ENCODE measurements at places on chromosomes 3 and 15. TPM values are rescaled to one million over a fixed set of nuclear protein-coding genes. Genes with fewer than 3 reads are reported as not detected.

GRCh38 chr15:74889390-74889882 lies 406 bp upstream of the MPI start:
- DNase-seq, result peak; percentile 39

GRCh38 chr15:45784656-45785055 lies 149.8 kb downstream of the SQOR start:
- DNase-seq, result no peak

DNA sequence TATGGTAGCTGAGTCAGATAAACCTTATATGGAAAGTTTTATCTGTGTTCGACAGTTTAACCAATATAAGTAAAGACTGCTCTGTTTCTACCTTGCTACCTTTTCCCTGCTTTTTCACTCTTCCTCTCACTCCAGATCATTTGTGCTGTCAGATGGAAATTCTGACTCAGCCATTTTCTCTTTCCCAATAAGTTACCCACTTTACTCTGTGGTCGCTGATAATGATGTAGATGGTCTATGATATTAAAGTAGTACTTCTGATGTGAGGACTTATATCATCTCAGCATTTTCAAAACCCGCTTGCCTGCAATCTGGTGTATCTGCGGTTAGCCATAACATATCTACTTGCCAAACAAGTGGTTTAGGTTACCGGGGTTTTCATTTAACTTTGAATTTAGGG lies 15.0 kb upstream of the UTS2B start:
- no peak for DNase-seq

DNA sequence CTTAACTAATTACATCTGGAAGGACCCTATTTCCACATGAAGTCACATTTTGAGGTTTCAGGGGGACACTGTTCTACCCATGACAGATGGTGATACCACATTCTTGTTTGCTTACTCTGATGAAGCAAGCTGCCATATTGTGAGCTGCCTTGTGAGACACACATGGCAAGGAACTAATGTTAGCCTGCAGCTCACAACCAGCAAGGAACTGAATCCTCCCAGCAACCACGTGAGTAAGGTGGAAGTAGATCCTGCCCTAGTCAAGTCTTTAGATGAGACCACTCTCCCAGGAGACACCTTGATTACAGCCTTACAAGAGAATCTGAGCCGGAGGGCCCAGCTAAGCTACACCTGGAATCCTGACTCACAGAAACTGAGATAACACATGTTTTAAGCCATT lies 160.1 kb downstream of the PDE8A start:
- DNase-seq, result no peak

- no peak for DNase-seq
Measured at GRCh38 chr3:30567139-30567753, 39.2 kb upstream of the TGFBR2 start.

CCK gene
- not detected for total RNA-seq

KNG1 gene
- not detected for total RNA-seq

DNA sequence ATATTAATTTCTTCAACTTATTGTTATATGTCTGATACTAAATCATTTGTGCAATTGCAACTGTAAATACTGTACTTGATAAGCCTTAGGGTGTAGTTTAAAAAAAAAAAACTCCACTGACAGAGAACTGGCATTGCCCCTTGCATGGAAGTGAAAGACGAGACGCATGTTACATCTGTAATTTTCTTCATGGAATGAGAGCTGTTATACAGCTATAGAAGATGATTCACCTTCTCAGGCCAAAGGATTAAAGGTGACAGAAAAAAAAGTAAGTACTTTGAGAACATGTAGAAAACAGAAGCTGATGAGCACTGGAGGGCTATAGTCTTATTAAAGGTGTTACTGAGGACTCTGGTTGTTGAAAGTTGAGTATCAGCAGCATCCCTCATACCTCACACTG lies 16.1 kb downstream of the RYR3 start:
- DNase-seq, result no peak

- DNase-seq, result peak; percentile 98
Measured at GRCh38 chr3:10010878-10011465, 15.3 kb upstream of the FANCD2 start.

DNA sequence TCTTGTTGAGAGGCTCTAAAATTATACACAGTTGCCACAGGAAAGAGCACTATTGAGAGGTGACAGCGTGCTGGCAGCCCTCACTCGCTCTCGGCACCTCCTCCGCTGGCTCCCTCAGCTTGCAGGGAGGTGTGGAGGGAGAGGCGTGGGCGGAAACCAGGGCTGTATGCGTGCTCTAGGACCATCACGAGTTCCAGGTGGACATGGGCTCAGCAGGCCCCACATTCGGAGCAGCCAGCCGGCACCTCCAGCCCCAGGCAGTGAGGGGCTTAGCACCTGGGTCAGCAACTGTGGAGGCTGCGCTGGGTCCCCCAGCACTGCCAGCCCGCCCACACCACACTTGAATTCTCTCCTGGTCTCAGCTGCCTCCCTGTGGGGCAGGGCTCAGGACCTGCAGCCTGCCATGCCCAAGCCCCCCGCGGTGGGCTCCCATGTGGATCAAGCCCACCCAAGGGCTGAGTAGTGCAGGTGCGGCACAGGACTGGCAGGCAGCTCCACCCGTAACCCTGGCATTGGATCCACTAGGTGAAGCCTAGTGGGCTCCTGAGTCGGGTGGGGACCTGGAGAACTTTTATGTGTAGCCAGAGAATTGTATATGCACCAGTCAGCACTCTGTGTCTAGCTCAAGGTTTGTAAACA lies 460.6 kb upstream of the ALCAM start:
- DNase-seq, result no peak

BCL2A1 gene
- total RNA-seq, result 2.1 TPM

- no peak for DNase-seq
Measured at GRCh38 chr3:194274424-194275085, 76.6 kb downstream of the CPN2 start.

- DNase-seq, result no peak
Measured at GRCh38 chr3:57120451-57121174, 44.5 kb downstream of the IL17RD start.

- no peak for DNase-seq
Measured at GRCh38 chr15:52146776-52147175, 34.2 kb upstream of the BCL2L10 start.

MAP1A gene
- total RNA-seq, result 1.8 TPM

GRCh38 chr15:33778852-33779251 lies 189.4 kb upstream of the CHRM5 start:
- DNase-seq, result no peak

B3GNT5 gene
- total RNA-seq, result 6.9 TPM

- DNase-seq, result no peak
Measured at GRCh38 chr15:91860498-91860897, 7.0 kb downstream of the SLCO3A1 start.

DNA sequence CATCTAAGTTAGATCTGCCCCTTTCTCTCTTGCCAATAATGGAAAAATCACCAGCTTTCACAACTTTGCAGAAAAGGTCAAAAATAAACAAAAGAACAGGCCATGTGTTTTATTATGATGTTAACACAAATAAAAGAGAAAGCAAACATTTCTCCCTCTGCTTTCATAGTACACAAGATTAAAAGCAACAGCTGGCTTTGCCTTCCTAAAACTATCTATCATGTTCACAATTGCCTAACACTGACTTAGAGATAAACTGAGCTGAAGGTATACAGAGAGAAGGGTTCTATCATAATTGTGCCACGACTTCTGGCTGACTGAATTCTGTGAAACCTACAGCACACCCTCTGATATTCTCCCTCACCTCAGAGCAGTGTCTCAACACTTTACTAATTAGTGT lies 29.4 kb downstream of the AADAC start:
- no peak for DNase-seq

HCLS1 gene
- 45.8 TPM for total RNA-seq

DNA sequence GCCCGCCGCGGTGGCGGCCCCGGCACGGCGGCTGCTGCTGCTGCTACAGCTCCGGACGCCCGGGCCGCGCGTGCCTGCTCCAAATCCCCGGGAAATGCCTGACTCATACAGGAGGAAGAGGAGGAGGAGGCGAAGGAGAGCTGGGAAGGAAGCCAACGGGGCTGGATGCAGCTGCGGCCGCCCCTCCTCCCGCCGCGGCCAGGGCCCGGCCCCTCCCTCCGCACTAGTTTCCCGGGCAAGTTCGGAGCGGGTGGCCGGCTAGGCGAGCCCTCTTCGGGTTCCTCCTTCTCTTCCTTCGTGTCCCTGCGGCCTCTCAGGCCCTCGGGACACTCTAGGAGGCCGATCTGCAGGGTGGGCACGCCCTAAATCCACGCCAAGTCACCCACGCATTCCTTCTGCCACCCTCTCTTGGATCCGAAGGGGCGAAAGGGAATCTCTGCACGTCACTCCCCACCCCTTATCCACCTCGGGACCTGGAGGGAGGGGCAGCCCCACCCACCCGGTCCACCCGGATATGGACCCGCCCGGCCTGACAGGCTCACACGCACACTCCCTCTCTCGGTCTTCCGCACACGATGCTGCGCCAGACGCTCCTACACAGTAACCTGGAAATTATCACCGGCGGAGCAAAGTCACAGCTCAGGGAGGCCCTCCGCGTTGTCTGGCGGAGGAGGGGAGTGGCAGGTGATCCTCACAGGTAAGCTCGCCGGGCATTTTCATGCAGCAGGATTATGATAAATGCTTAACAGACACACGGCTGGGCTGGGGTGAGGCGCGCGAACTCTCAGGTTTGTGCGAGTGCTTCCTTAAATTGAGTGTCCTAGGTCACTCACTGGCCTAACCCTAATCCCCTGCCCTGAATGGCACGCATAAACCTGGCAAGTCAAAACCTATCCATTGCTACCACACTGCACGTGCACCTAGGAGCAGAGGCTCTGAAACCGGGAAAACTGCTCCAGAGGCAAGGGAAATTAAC lies at the start of the genes OSBPL10 and ZNF860:
OSBPL10 (minus strand) TSS at position 57 of the 976 bp plus-strand sequence. CDS start 83 bp downstream, outside the sequence.
ZNF860 (plus strand) TSS at position 545 of the 976 bp plus-strand sequence. CDS start 7,330 bp downstream, outside the sequence.
- DNase-seq, result peak; percentile 43

- DNase-seq, result no peak
Measured at GRCh38 chr15:98791046-98791701, 142.8 kb downstream of the IGF1R start.

GRCh38 chr3:30984855-30985749 lies 90.6 kb upstream of the GADL1 start:
- DNase-seq, result no peak

RGMA gene
- 5.7 TPM for total RNA-seq

GRCh38 chr15:62896969-62897486 lies 145.5 kb upstream of the TPM1 start:
- DNase-seq, result no peak

ZNF860 gene
- total RNA-seq, result 1.1 TPM

- no peak for DNase-seq
Measured at GRCh38 chr3:123390865-123391600, 57.9 kb downstream of the ADCY5 start.

FBXO40 gene
- total RNA-seq, result not detected

FSTL1 gene
- total RNA-seq, result 1,211 TPM

DNA sequence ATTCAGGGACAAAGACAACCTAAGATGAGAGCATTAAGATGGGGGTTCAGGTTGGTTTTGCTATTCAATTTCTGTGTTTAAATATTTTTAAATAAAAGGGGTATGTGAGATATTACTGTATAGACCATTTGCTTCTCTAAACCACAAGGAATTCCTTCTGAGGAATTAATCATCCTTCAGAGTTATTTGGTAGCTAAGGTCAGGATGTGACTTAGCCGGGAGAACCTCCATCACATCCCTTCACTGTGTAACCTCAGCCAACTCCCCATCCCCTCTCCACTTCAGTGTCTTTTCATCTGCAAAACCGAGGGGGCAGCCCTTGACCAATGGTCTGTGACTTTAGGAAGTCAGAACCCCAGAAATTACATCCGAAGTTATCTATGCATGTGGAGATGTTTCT lies 48.7 kb upstream of the SKOR1 start:
- no peak for DNase-seq

- no peak for DNase-seq
Measured at GRCh38 chr3:63853106-63853505, 10.5 kb downstream of the THOC7 start.

DNA sequence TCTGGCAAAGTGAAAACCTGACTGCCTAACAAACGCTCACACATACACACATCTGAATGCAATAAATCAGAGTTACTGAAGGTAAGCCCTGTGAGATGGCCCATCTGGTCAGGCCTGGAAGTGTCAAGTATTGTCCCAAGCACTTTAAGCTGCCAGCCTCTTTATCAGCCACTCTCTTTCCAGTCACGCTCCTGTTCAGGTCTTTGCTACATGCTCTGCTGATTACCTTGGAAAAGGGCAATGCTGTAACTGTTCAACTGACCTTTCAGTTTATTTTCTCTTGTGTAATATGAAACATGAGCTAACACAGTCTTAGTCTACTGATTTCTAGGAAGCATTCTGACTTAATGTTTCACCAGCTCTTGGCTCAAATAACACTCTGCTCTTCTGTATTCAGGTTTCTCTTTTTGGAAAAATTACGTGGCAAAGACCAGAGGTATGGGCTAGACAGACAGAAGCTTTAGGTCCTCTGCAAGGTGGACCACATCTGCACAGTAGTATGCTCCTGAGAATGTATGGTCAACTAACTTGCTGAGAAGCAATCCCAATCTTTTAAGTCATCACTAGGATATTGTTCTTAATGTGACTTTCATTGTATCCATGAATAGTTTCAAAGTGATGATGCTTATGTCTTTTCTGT lies 44.5 kb downstream of the GBE1 start:
- no peak for DNase-seq

GOLGA6A gene
- 0.85 TPM for total RNA-seq

A4GNT gene
- total RNA-seq, result not detected

DNA sequence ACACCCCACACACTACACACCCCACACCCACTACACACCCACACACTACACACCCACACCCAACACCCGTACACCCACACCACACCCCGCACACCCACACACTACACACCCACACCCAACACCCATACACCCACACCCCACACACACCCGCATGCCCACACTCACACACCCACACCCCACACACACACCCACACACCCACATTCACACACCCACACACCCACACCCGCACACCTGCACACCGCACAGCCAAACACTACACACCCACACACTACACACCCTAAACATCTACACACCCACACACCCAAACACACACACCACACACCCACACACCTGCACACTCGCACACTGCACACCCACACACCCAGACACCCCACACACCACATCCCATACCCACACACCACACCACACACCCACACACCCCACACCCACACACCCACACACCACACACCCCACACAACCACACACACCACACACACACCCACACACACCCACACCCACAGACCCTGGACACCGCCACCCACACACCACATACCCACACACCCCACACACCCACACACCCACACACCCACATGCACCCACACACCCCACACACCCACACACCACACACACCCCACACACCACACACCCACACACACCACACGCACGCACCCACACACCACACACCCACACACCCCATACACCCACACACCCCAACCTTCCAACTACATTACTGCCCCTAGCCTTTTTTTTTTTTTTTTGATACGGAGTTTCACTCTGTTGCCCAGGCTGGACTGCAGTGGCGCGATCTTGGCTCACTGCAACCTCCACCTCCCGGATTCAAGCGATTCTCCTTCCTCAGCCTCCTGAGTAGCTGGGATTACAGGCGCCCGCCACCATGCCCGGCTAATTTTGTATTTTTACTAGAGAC lies 16.9 kb downstream of the CEP19 start:
- no peak for DNase-seq

GRCh38 chr3:3842356-3842755 lies 43.1 kb downstream of the LRRN1 start:
- no peak for DNase-seq

- no peak for DNase-seq
Measured at GRCh38 chr15:62940093-62940754, 102.3 kb upstream of the TPM1 start.

GRCh38 chr15:91849749-91850161 lies 3.8 kb upstream of the SLCO3A1 start:
- DNase-seq, result no peak

SNTN gene
- not detected for total RNA-seq
